ENCODE measurements at places on chromosomes 4 and X.
A peak's percentile ranks its signal among the peaks of the same experiment; 100 is the strongest.

GRCh38 chrX:74232859-74233258, 71.1 kb upstream of the ZCCHC13 start:
- DNase-seq, result no peak

GRCh38 chr4:2714061-2714770, 41.9 kb downstream of the TNIP2 start:
- peak; percentile 57 for DNase-seq

GRCh38 chr4:103497692-103498091, 222.1 kb downstream of the TACR3 start:
- no peak for DNase-seq

GRCh38 chr4:82780752-82781231, 17.8 kb downstream of the SCD5 start:
- DNase-seq, result no peak

DNA sequence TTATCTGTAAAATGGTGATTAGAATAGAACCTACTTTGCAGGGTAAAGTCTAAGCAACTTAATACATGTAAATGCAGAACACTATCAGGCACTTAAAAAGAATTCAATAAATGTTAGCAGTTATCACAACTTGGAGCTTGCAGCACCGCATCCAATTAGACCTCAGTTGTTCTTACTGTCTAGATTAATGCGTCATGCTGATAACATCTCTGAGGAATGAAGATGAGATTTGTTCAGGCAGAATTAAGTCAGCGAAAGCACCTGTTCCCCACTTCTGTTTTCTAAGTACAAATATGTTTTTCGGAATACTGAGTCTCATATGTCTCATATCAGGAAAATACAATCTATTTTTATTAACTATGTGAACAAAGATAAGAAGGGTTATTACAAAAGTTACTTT, 58.7 kb downstream of the TMA16 start:
- no peak for DNase-seq

DNA sequence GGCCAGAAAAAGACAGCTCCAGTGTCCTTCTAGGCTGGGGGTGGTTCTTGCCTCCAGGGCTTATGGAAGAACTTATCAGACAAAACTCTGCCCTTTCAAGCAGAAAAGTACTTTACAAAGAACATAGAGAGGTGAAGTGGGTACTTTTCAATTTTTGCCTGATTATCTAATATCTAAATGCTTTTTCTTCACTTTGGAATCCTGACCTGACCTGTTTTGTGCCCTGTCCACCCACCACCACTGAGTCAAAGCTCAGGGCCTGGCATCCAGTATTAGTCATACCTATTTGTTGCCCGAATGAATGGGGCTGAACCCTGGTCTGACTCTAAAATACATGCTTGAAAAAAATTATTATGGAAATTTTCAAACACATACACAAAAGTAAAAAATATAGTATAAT, 37.2 kb downstream of the RTL9 start:
- DNase-seq, result no peak

- no peak for DNase-seq
Observed at GRCh38 chr4:9903317-9903716, 118.0 kb downstream of the SLC2A9 start.

DNA sequence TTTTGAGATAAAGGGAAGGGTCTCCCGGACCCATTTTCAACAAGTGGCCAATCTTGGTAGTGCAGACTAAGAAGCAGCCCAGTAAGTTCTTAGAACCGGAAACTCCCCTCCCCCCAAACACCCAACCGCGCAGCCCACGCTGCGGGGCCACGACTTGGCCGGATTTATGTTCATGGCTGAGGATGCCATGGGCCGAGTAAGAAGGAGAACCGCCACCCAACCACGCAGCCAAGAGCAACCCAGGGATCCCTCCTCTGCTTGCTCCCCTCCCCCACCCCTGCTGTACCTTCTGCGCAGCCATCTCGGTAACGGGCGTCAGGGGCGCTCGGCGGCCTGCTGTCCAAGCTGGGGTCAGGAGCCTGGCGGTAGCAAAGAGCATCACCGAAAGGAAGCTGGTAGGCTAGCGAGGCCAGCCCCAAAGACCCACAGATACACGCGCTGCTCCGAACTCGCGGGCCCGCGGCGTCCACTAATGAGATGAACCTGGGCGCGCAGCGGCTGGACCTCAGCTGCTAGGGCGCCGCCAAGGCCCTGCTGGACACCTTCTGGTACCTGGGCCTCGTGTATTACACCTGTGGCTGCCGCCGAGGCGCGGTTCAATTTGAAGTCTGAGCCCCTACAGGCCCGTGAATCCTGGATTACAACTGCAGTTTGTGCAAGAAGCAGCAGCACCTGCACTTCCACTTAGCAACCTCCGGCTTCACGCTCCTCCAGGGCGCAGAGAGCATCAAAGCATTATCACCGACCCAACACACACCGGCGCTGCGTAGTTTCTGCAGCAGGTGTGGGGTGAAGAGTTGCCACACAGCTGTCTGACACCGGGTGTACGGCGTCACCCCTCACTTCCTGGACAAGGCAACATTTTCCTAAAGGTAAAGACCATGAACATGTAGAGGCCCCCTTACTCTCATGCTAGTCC, 63.4 kb downstream of the NUDT10 start:
- peak; percentile 52 for DNase-seq

- no peak for DNase-seq
Observed at GRCh38 chr4:110754716-110755115, 131.8 kb upstream of the PITX2 start.

DNA sequence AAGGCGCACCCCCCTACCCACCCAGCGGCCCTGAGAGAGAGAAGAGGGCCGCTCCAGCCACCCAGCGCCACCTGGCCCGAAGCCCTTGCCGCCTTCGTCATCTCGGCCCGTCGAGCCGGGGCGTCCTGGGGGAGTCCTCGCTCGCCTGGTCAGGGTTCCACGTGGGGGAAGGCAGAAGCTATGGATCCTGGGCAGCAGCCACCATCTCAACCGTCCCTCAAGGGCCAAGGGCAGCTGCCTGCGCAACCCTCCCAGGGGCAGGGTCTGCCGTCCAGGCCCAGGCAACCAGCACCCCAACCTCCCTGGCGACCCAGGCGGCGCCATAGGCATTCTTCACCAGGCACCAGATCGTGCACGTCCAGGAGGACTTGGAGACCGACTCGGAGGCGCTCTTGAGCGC, 51.5 kb upstream of the IL13RA2 start:
- no peak for DNase-seq

GRCh38 chr4:102564399-102565059, 63.4 kb downstream of the NFKB1 start:
- peak; percentile 22 for DNase-seq

DNA sequence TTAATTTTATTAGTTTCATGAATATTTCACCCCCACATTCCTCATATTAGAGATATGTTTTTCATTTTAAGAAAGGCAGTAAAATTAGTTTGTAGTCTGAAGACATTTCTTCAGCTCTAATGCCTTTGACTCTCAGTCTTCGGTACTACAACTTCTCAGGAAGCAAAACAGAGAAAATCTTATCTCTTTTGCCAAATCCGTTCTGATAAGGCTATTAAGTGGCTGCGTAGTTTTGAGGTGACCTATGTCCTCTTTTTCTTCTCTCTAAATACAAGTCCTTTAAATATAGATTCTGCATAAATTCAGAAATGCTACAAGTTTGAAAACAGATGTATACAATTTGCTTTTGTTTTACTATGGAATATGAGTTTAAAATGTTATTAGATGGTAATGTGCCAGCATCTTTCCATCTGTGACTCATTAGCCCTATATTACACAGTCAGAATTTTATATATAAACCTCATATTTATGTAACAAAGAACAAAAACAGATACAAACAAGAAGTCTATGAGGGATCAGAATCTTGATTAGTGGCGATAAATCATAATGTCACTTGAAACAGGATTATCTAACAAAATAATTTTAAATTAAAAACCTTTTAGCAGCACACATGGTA, 181.2 kb upstream of the ETNPPL start:
- no peak for DNase-seq

- no peak for DNase-seq
Observed at GRCh38 chrX:46687619-46688018, 71.3 kb downstream of the SLC9A7 start.

DNA sequence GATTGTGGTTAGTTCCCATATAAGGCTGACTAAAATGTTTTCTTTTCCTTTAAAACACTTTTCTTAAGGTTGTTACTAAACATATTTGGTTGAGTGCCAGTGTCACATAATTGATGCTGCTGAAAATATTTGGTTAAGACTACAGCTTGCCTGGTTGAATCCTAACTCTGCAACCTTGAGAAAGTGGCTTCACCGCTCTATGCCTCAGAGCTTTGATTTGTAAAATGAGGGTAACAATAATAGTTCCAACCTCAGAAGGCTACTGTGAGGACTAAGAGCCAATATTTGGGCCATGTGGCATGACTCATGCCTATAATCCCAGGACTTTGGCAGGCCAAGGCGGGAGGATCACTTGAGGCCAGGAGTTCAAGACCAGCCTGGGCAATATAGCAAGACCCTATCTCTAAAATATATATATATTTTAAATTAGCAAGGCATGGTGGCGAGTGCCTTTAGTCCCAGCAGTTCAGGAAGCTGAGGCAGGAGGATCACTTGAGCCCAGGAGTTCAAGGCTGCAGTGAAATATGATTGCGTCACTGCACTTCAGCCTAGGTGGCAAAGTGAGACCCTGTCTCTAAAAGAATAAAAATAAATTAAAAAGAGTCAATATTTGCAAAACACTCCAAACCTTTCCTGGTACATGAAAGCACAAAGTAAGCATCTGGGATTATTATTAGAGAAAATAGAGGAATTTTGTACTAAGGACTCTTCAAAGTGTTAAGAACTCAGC, 7.1 kb upstream of the NEIL3 start:
- no peak for DNase-seq

- no peak for DNase-seq
Observed at GRCh38 chr4:7709431-7709830, 230.2 kb downstream of the AFAP1 start.

- DNase-seq, result no peak
Observed at GRCh38 chr4:125072269-125072668, 242.5 kb upstream of the FAT4 start.

- DNase-seq, result no peak
Observed at GRCh38 chr4:153325558-153325957, 18.9 kb upstream of the MND1 start.

DNA sequence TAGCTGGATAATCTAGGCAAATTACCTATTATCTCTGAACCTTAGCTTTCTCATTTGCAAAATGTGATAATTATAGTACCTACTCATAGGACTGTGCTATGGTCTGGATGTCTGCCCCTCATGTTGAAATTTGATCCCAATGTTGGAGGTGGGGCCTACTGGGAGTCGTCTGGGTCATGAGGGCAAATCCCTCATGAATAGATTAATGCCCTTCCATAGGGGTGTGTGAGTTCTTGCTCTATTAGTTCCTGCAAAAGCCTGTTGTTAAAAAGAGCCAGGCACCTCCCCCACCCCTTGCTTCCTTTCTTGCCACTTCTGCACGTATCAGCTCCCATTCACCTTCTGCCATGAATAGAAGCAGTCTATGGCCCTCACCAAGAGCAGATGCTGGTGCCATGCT, 73.9 kb downstream of the SERTM2 start:
- DNase-seq, result no peak

- peak; percentile 37 for DNase-seq
Observed at GRCh38 chrX:71198066-71198465, 25.0 kb upstream of the GJB1 start.

GRCh38 chr4:22238742-22239141, 277.1 kb downstream of the ADGRA3 start:
- DNase-seq, result no peak

GRCh38 chr4:47074816-47075215, 43.4 kb downstream of the GABRB1 start:
- DNase-seq, result no peak

- DNase-seq, result no peak
Observed at GRCh38 chr4:174157106-174157607, 126.3 kb downstream of the FBXO8 start.

- no peak for DNase-seq
Observed at GRCh38 chrX:10990976-10991375, 120.2 kb upstream of the HCCS start.

DNA sequence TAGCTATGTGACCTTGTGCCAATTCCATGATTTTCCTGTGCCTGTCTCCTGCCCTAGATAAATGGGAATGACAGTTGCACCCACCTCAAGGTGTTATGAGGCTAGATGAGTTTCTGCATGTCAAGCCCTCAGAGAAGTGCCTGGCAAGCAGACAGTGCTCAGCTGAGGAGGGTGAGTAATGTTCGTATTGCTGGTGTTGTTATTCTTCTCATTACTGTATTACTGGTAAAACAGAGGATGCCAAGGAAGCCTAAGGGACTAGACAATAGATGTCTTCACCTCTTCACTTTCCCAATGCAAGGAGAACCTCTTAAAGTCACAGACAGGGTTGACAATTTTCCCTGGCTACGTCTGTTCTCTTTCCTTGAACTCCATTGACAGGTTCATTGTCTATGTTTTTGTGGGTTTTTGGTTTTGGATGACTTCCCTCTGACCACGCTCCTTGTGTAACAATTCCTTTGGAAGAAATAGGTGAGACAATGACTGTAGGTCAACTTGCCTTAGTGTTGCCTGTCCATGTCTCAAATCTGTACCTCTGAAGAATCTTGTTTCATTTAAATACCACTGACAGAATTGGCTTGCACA, 19.2 kb downstream of the ETDC start:
- DNase-seq, result no peak

- DNase-seq, result no peak
Observed at GRCh38 chr4:164313853-164314252, 440.1 kb upstream of the SMIM31 start.

DNA sequence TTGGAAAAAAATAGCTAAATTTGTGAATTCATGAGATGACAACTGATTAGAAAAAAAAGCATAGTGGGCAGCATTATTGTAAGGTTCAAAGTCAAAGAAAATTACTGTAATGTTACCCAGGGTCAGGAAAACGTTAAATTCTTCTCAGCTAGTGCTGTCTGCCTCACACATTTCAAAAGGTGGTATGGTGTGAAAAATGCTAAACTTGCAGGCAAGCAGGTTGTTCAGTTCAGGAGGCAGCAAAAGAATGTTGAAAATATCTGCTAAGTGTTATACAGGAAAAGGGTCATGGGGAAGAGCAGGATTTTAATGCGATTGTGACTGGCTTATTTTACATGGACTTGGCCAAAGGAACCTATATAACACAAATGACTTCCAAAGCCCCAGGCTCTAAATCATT, 232.5 kb upstream of the NDST3 start:
- no peak for DNase-seq

GRCh38 chrX:43815209-43815608, 67.0 kb downstream of the MAOB start:
- DNase-seq, result no peak

- no peak for DNase-seq
Observed at GRCh38 chr4:118760092-118760491, 74.9 kb downstream of the METTL14 start.

GRCh38 chrX:129642641-129643040, 12.1 kb downstream of the APLN start:
- no peak for DNase-seq

- DNase-seq, result no peak
Observed at GRCh38 chrX:139823806-139824205, 109.0 kb downstream of the ATP11C start.

DNA sequence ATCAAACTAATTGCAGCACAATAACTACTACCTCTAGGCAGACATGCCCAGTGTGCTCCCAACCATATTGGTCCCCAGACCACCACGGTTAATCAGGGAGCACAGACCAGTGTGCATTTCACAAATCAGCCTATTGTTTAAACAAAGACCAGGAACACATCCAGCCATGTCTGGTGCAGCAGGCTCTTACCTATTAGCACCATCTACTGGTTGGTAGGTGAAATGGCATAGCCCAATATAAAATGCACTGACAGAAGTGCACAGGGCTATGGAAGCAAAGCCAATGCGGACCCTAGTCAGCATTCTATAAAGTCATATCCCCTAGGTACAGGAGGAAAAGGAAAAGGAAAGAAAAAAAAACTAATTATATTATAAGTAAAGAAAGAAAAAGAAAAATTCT, 15.5 kb upstream of the CYLC1 start:
- peak; percentile 0 for DNase-seq
